AG20443 (cell line): ENCODE measurements at places on chromosomes 3 and 15.

DNA sequence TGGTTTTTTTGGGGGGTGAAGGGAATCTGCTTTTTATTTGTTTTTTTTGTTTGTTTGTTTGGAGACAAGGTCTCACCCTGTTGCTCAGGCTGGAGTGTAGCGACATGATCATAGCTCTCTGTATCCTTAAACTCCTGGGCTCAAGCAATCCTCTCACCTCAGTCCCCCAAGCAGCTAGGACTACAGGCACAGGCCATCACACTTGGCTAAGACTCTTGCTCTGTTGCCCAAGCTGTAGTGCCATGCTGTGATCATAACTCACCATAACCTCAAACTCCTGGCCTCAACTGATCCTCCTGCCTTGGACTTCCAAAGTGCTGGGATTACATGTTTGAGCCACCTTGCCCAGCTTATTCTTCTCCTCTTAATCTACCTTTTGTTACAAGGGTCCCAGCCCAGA is 31.8 kb downstream of the GPR176 start:
- no peak for DNase-seq

GRCh38 chr3:142981108-142981507 is 17.6 kb upstream of the PAQR9 start:
- DNase-seq: no peak

- no peak for DNase-seq
Measured at GRCh38 chr3:113615976-113616375, 80.5 kb downstream of the USF3 start.

DNA sequence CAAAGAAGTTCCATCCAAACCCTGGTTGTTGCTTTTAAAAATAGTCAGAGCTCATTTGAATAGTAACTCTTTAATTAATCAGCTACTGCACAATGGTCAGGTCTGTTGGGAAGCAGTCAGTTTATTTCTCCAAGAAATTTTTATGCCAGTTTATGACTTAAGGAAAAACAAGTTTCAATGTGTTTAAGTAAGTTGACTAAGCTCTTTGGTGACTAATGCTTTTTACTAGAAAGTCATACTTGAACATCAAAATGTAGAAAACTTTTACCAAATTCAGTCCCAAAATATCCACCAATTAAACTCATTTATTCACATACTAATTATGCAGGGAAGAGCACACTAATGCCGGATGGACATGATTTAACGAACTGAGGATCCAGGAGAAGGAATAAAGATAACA is 22.1 kb downstream of the PRICKLE2 start:
- DNase-seq: no peak

DNA sequence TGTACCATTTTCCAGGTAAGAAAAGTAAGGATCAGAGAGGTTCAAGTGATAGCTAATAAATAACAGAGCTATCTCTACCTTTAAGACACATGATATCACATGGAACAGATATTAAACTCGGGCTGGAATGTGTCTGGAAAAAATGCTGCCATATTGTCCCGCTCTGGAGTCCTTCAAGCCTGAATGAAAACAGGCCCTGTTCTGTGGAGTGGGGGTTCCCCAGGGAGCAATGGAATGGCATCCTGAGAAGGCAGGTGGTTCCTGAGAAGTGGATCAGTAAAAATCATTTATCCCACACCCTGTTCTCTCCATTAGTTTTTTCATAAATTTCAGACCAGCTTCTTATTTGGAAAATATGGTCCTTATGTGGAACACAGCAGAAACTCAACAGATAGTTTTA is 57.3 kb upstream of the PRTG start:
- DNase-seq: no peak

DNA sequence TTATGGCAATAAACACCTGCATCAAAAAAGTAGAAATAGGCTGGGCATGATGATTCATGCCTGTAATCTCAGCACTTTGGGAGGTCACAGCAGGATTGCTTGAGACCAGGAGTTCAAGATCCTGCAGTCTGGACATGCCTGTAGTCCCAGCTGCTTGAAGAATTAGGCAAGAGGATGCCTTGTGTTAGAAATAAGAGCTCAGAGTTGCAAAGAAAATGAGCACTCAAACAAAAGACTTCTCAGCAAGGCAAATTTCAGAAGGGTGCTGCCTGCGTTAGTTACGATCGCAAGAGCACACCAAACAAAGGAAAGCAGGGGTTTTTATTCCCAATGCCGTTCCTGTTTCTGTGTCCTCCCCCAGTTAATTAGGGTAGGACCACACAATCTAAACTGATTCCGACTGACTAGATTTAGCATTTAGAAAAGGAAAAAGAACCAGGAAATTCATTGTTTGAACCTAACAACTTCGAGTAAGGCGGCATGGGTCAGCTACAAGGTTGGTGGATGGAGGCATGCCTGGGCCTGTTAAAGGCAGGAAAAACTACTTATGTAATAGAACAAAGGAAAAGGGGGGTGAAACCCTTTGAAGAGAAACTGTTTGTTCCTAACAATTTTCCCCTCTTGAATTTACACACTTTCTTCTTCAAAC is 55.5 kb downstream of the DLG1 start:
- no peak for DNase-seq
